ENCODE measurements at places on chromosomes 12 and 14. TPM values are rescaled to one million over a fixed set of nuclear protein-coding genes. Genes with fewer than 3 reads are reported as not detected.

ADAMTS20 gene
- total RNA-seq, result not detected

HOXC12 gene
- total RNA-seq, result not detected

NR2C1 gene
- total RNA-seq, result 36.3 TPM

KLRD1 gene
- 0.13 TPM for total RNA-seq

DNA sequence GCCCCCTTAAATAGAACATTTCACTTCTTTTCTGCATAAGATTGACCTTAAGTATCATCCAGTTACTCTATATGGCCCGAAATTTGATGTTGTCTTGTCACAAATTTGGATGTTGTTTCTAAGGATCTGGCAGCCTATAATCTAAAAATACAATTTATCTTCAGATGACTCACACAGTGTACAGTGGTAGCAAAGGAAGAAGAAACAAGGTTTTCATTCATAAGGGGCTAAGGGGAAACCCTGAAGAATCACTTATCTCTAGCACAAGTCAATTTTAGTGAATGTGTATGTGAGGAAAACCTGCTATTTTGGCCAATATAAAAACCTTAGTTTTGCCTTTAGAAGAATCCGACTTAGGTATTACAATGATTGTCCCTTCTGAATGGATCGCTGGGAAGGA lies 606.3 kb upstream of the LRFN5 start:
- no peaks in the 10 kb centered on the region for H3K36me3 ChIP-seq
- no peak overlapping the region for H3K4me3 ChIP-seq
- H3K27me3 ChIP-seq, result no peaks in the 10 kb centered on the region
- H3K4me1 ChIP-seq, result no peaks in the 10 kb centered on the region

GRCh38 chr12:128771681-128772080 lies 52.1 kb downstream of the SLC15A4 start:
- no peak for DNase-seq
- no peak overlapping the region for H3K27ac ChIP-seq
- H3K36me3 ChIP-seq, result no peaks in the 10 kb centered on the region

PDE3A gene
- total RNA-seq, result 27.4 TPM

CDC42BPB gene
- 131 TPM for total RNA-seq

DNA sequence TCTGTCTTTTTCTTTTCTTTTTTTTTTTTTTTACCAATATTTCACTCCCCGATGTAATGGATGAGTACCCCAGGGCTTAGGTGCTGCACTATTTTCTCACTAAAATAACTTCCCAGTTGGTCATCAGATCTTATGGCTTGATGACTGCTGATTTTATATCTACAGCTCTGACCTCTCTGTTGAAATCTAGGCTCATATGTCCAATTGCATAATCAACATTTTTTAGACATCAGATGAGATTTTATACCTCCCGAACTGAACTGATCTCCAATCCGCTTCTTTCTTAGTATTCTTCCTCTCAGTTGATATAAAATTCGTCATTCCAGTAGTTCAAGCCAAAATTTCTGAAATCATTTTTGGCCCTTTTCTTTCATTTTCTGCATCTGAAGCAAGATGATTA lies 1236.5 kb downstream of the SLC16A7 start:
- H3K36me3 ChIP-seq, result no peaks in the 10 kb centered on the region
- H3K4me1 ChIP-seq, result no peaks in the 10 kb centered on the region
- H3K27ac ChIP-seq, result no peak overlapping the region
- no peaks in the 10 kb centered on the region for H3K27me3 ChIP-seq
- H3K4me3 ChIP-seq, result no peak overlapping the region

GRCh38 chr12:41932470-41932991 lies 212.1 kb downstream of the GXYLT1 start:
- peaks cover 13% of the 10 kb centered on the region for H3K4me1 ChIP-seq
- peak; percentile 90 for DNase-seq
- no peaks in the 10 kb centered on the region for H3K36me3 ChIP-seq
- no peaks in the 10 kb centered on the region for H3K27me3 ChIP-seq
- H3K4me3 ChIP-seq, result peak overlapping the region; percentile 46

VRTN gene
- total RNA-seq, result not detected

ENDOU gene
- not detected for total RNA-seq

- H3K4me1 ChIP-seq, result peaks cover 18% of the 10 kb centered on the region
- no peaks in the 10 kb centered on the region for H3K36me3 ChIP-seq
- no peak for DNase-seq
Measured at GRCh38 chr12:123951467-123951866, 21.2 kb downstream of the CCDC92 start.

DNA sequence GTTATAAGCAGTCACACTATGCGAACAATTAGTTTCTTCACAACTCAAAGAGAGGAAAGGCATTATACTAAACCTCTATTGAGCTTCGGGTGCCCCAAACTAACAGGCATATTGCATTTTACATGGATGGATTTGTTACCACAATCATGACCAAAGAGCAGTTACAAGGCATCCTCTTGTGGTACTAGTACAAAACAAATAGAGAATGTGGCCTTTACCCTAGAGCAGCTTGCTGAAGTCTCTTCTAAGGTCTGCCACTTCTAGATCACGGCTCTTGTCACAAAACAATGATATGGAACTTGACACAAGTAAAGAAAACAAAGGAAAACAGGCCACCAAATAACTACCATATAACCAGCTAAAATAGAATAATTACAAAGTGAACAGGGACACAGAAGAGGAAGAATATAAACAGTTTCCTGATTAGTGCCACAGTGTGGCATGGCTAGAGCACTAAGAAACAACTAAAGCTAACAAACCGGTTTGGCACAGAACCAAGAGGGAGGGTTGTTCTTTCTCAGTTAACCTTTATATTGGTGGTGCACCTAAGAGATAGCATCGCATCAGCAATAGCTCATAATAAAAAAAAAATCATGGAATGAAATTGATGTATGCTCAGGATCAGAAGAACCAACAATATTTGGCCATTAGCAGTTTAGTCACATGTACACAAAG lies 209.7 kb upstream of the ATP2B1 start:
- no peak overlapping the region for H3K27ac ChIP-seq
- no peak overlapping the region for H3K4me3 ChIP-seq
- no peaks in the 10 kb centered on the region for H3K4me1 ChIP-seq
- H3K36me3 ChIP-seq, result no peaks in the 10 kb centered on the region

RNASE1 gene
- 182 TPM for total RNA-seq

PSMA3 gene
- total RNA-seq, result 240 TPM

DNA sequence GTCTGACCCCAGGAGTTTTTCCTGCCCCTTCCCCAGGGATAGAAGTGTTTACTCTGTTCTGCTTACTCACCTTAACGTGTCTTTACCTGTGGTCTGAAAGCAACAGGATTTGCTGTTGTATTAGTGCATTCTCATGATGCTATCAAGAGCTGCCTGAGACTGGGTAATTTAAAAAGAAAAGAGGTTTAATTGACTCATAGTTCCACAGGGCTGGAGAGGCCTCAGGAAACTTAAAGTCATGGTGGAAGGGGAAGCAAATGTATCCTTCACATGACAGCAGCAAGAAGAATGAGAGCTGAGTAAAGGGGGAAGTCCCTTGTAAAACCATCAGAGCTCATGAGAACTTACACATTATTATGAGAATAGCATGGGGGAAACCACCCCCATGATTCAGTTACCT lies 240.4 kb downstream of the SNAPC1 start:
- H3K27ac ChIP-seq, result peak overlapping the region; percentile 82
- H3K4me3 ChIP-seq, result no peak overlapping the region
- peaks cover 2% of the 10 kb centered on the region for H3K27me3 ChIP-seq
- peak; percentile 6 for DNase-seq
- H3K4me1 ChIP-seq, result peaks cover 11% of the 10 kb centered on the region
- no peaks in the 10 kb centered on the region for H3K36me3 ChIP-seq

Measured in endothelial cell of umbilical vein (primary cell).